ENCODE measurements at places on chromosomes 4 and X.

GRCh38 chr4:100287534-100287933 lies 97.3 kb upstream of the DDIT4L start:
- no peak for DNase-seq

DNA sequence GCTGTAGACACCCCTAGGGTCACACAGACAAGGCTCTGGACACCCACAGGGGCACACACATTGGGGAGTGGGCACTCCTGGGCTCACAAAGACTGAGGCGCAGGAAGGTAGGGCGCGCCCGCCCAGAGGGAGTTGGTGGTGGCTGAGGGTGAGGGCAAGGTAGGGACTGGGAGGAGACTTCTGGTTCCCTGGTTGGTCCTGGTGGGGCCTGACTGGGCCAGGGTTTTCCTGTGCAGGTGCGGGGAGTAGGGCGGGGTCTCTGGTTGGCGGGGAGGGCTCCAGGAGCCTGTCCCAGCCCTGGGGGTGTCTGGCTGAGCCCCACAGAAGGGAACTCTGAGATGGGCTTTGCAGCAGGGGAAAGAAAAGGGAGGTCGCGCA lies 6.7 kb upstream of the WAS start:
- DNase-seq = no peak

DNA sequence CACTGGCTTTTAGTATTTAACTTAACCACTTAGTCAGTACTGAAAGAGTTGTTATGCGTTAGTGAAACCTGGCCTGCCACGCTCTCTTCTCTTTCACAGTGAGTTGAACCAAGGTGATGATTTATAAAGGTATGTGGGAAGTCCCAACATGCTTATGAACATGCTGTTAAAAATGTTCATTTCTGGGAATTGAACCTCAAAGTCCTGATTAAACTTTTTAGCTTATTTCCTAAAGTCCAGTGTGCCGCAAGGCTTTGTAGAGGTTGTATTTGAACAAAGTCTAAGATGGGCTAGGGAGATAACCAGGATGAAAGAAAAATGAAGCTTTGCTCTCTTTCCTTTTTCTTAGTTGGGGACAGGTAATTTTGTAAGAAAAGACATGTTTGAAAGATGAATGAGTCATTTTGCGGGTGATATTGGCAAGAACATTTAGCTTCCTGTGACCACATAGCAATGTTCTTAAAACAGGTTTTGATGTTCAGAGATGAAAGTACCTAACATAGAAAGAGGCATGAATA lies 270.3 kb downstream of the DTHD1 start:
- DNase-seq = no peak

GRCh38 chr4:26065833-26066232 lies 151.8 kb downstream of the SMIM20 start:
- DNase-seq = no peak

- no peak for DNase-seq
Measured at GRCh38 chr4:25575611-25576010, 80.0 kb upstream of the SLC34A2 start.

- DNase-seq = no peak
Measured at GRCh38 chrX:11567528-11568220, 98.0 kb downstream of the ARHGAP6 start.

- no peak for DNase-seq
Measured at GRCh38 chr4:33062155-33062806, 2342.1 kb downstream of the PCDH7 start.

- peak; percentile 13 for DNase-seq
Measured at GRCh38 chr4:152778656-152779512, 646 bp downstream of the TIGD4 start.

DNA sequence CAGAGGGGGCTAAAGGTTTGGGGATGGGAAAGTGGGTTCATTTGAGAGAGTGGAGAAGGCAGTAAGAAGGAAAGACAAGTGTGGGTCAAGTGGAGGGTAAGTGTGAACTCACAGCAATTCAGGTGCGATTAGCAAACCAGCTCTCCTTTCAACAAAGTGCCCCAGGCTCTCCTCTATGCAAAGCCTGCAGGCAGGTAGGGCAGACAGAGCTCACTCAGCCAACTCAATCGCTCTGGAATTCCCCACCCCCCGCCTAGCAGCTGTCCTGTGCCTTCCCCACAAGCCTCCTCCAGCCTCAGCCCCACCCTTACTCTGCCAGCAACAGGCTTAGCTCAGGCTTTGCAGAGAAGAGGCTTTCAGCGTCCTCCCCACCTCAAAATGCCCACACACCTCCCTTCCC lies 14.8 kb upstream of the MAMLD1 start:
- no peak for DNase-seq

GRCh38 chr4:159341522-159341921 lies 238.6 kb downstream of the RAPGEF2 start:
- no peak for DNase-seq

- no peak for DNase-seq
Measured at GRCh38 chr4:126986828-126987227, 645.9 kb upstream of the INTU start.

GRCh38 chrX:142686653-142687283 lies 339.0 kb upstream of the SPANXN4 start:
- DNase-seq = no peak

DNA sequence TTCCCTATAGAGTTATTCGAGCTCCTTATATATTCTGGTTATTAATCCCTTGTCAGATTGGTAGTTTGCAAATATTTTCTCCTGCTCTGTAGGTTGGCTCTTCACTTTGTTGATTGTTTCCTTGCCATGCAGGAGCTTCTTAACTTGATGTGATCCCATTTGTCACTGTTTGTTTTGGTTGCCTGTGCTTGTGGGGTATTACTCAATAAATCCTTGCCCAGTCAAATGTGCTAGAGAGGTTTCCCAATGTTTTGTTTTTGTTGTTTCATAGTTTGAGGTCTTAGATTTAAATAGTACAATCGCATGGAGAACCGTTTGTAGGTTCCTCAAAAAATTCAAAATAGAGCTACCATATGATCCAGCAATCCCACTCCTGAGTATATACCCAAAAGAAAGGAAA lies 2.3 kb upstream of the SYTL5 start:
- no peak for DNase-seq

GRCh38 chr4:147355847-147356246 lies 125.0 kb upstream of the EDNRA start:
- DNase-seq = no peak

DNA sequence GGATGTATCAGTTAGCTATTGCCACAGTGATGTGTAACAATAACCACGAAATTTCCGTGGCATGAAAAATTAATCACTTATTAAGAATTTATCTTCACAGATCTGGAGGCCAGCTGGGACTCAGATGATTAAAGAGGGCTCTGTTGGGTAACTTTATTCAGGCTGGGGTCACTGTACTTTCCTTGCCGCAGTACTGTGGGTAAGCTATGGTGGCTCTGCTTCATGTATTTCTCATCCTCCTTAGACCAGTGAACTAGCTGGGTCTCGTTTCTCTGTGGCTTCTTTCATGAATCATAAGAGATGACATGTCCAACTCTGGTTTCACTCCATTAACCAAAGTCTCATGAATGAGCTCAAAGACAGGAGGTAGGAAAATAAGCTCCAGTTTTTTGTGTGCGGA lies 13.5 kb downstream of the TEX13B start:
- no peak for DNase-seq
